Activated T-cell treated with anti-CD3 and anti-CD28 coated beads, Interleukin-2, amount 50 U/mL, for 4 hours (primary cell): ENCODE measurements at places on chromosomes 13 and 19. TPM values are rescaled to one million over a fixed set of nuclear protein-coding genes. Genes with fewer than 3 reads are reported as not detected.

CELF5 gene
- total RNA-seq = 0.38 TPM

KATNAL1 gene
- 5.2 TPM for total RNA-seq

CPT1C gene
- 1.2 TPM for total RNA-seq

CPB2 gene
- 0.21 TPM for total RNA-seq

PROZ gene
- total RNA-seq = not detected

PRKD2 gene
- total RNA-seq = 59.8 TPM

NCCRP1 gene
- total RNA-seq = not detected

LRRC63 gene
- not detected for total RNA-seq

CLEC4G gene
- total RNA-seq = not detected

PSG11 gene
- total RNA-seq = not detected

CGB2 gene
- not detected for total RNA-seq

NKPD1 gene
- total RNA-seq = 0.30 TPM
